ENCODE measurements at places on chromosomes 16 and 17.

GRCh38 chr17:44152875-44153274 is 11.1 kb downstream of the HROB start:
- DNase-seq: no peak

GRCh38 chr17:17495536-17496188 is 533 bp downstream of the RASD1 start:
- no peak for DNase-seq

DNA sequence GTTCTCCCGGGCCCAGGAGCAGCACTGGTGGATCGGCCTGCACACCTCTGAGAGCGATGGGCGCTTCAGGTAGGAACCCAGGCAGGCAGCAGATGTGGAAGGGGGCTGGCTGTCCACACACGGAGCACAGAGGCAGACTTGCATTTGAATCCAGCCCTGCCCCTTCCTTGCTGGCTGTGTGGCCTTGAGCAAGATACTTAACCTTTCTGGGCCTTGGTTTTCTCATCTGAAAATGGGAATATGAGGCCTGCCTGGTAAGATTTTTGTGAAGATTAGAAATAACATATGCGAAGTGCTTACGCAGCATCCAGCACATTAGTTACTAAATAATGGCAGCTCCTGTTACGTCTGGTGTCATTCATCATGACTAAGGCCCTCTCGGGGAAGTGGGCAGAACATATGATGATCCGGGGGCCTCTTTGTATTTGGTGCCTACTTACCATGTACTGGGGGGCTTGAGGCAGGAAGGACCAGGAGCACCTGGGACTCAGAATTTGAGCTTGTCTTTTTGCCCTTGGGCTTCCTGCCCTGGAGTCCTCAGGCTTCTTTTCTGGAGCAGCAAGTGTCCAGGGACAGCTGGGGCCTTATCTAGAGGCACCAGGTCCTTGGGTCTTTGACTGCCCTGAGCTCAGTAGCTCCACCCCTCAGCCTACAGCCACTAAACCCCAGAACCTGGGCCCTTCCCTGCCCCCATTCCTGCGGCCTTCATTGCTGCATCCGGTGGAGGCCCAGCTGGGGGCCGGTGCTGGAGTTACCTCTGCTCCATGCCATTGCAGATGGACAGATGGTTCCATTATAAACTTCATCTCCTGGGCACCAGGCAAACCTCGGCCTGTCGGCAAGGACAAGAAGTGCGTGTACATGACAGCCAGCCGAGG is 53.8 kb downstream of the MRC2 start:
- DNase-seq: no peak

GRCh38 chr17:11336290-11336689 is 95.3 kb downstream of the SHISA6 start:
- no peak for DNase-seq

DNA sequence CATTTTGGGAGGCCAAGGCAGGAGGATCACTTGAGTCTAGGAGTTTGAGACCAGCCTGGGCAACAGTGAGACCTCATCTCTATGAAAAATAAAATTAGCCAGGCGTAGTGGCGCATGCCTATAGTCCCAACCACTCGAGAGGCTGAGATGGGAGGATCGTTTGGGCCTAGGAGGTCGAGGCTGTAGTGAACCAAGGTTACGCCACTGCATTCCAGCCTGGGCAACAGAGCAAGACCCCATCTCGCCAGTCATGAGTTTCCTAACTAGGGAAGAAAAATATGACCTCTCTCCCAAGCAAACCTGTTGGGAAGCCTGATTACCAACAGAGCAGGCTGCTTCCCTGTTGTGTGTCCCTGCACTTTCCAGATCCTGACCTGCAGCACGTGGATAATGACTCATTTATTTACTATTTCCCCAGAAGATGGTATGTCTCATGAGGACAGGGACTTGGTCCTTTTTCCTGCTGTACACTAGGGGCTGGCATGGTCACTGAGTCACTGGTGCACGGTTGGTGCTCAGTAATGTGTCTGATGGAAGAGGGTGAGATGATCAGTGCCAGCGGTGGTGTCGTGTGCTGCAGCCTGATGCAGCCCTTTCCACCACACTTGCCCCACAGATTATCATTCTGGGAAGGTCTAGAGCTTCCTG is 30.8 kb downstream of the NMT1 start:
- no peak for DNase-seq

- peak; percentile 86 for DNase-seq
Observed at GRCh38 chr17:40355123-40355803, 9.3 kb downstream of the GJD3 start.

- peak; percentile 60 for DNase-seq
Observed at GRCh38 chr17:7136266-7136877, 21.8 kb upstream of the ASGR2 start.

- no peak for DNase-seq
Observed at GRCh38 chr16:19382084-19382801, 35.4 kb upstream of the TMC5 start.
